CD4-positive, alpha-beta T cell treated with Interferon gamma for 1 hour (primary cell): ENCODE measurements at places on chromosomes 4 and X.

DNA sequence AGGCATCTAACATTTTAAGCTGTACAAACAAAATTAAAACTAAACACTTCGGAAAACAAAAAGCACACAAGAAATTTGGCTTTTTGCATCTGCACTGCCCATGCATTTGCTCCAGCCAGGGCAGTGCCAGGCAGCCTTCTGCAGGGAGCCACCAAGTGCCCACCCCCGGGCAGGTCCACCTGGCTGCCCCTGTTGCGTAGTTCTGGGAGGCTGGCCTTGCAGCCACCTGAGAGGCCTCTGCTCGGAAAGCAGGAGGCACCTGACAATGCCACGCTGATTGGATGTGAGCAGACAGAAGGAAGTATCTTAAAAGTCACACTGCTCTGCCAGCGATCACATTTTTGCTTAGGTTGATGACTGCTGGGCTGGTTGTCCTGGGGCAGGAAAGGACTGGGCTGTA, 3.5 kb downstream of the TMEM271 start:
- DNase-seq = no peak

GRCh38 chr4:65340382-65341109, 329.7 kb downstream of the EPHA5 start:
- no peak for DNase-seq

DNA sequence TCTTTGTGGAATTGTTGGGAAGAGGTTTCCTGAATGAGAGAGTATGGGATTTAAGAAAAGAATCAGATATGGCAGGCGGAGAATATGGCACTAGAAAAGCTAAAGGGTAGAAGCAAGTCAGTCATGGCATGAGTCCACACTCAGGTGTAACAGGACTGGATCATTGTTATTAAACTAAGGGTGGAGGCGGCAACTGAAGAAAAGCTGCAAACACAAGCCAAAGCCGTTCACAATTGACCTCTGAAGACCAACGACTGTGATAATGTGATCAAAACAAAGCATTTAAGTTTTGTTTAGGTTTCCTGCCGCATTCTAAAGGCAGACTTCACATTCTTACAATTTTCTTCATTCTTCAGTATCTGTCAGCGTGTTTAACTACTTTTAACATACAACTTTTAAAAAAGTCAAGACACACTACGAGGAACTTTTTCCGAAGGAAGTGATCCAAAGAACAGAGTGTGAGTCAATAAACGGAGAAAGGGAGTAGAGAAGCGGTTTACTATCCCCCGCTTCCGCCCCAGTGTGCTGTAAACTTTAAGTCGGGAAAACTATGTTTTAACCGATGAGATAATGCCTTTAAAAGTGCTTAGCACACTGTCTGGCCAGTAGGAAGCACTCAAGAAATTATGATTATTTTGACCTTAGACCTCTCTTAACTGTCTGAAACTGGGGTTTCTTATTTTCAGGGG, 909 bp upstream of the SLAIN2 start:
- DNase-seq = no peak

- DNase-seq = no peak
Observed at GRCh38 chr4:108646706-108647105, 3.7 kb upstream of the OSTC start.

DNA sequence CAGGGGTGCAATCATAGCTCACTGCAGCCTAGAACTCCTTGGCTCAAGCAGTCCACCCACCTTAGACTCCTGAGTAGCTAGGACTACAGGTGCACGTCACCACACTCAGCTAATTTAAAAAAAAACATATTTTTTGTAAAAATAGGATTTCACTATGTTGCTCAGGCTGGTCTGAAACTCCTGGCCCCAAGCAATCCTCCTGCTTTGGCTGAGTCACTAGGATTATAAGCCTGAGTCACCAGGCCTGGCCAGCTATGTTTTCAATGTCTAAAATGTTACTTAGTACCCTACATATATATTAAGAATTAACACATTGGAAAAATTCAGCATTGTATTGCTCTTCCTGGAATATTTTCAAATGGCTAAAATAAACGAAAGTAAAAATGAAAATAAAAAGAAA, 37.5 kb downstream of the PNPLA4 start:
- DNase-seq = no peak

DNA sequence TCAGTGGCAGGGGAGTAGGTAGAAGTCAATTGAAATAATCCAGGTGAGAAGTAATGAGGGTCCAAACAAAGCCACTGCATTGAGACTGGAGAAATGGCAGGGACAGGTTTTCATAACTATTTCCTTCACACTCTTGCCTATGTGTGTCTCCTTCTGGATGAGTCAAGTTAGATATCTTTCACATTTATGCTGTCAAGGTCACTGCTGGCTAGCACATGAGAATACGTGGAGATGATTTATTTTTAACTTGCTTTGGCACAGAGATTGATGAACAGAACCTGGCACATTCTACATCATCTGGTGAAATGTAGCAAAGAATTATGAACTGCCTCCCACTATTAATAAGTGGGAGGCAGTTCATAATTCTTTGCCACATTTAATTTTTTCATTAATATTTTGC, 66.7 kb upstream of the BOD1L1 start:
- DNase-seq = no peak

GRCh38 chr4:151563194-151563593, 154.2 kb downstream of the FHIP1A start:
- no peak for DNase-seq

DNA sequence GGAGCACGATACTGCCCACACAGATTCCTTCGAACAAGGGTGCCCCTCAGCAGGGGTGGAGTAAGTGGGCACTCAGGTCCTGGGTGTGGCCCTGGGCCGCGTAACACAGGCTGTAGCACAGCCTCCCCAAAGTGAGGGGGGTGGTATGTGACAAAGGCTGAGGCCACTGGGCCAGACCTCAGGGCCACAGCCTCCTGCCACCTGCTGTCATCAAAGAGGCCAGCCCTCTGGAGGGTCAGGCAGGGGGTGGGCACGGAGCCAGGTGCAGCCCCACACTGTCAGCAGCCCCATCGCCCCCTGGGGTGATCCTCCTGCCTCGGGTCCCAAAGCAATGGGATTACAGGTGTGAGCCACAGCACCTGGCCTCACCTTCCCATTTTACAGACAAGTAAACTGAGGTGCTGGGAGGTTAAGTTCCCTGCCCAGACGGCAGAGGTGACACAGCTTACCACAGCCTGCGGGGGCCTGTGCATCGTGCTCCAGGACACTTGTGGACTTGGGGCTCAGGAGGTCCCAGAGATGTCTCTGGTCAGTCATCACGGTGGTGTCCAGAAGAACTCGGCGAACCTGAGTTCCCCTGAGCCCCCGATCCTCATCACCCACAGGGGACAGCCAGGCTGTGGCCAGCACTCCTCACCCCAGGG, 27.5 kb upstream of the MXD4 start:
- DNase-seq = no peak

DNA sequence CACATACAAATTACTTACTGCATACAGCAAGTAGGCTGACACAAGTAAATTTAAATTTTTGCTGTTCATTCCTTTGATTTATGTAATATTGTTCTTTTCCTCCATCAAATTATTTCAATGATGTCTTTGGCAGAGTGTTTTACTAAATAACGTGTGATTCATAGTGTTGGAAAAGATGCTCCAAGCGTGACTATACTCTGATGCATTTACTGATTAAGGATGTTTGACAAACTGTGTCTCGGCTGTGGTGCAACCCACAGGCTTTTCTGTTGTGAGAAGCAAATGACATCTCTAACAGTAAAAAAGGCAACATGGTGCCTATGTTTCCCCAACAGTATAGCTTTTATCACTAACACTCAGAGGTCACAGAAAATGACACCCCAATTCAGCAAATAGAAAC, 540.9 kb downstream of the PPP4R3C start:
- DNase-seq = no peak

GRCh38 chr4:88291003-88291402, 6.6 kb upstream of the PPM1K start:
- DNase-seq = no peak

- DNase-seq = no peak
Observed at GRCh38 chrX:19904778-19905367, 17.5 kb upstream of the SH3KBP1 start.

GRCh38 chr4:7656244-7656800, 221.6 kb upstream of the PSAPL1 start:
- no peak for DNase-seq

- no peak for DNase-seq
Observed at GRCh38 chrX:113548308-113549015, 707.8 kb upstream of the AMOT start.

- DNase-seq = no peak
Observed at GRCh38 chr4:141891260-141892120, 255.1 kb downstream of the IL15 start.

GRCh38 chr4:118817178-118817930, 18.6 kb downstream of the SEC24D start:
- DNase-seq = no peak

DNA sequence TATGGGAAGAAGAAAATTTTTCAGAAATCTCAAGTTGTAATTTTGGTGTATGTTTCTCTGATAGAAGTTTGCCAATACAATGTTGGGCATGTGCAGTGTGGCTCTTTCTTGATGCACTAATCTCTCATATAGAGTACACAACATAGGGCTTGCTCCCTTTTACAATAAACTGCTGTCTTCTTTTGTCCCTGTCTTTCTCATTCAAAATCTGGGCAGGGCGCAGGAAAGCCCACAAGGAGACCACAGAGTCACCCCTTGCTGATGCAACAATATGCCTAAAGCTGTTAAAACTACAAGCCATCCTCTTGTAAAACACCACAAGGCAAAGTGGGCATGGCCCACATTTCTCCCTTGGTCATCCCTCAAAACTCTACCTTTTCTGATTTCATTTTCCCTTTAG, 63.4 kb upstream of the TBC1D9 start:
- DNase-seq = no peak

- DNase-seq = no peak
Observed at GRCh38 chr4:148986951-148987350, 544.7 kb upstream of the NR3C2 start.

- DNase-seq = no peak
Observed at GRCh38 chr4:135963009-135963408, 1569.3 kb downstream of the PCDH18 start.

DNA sequence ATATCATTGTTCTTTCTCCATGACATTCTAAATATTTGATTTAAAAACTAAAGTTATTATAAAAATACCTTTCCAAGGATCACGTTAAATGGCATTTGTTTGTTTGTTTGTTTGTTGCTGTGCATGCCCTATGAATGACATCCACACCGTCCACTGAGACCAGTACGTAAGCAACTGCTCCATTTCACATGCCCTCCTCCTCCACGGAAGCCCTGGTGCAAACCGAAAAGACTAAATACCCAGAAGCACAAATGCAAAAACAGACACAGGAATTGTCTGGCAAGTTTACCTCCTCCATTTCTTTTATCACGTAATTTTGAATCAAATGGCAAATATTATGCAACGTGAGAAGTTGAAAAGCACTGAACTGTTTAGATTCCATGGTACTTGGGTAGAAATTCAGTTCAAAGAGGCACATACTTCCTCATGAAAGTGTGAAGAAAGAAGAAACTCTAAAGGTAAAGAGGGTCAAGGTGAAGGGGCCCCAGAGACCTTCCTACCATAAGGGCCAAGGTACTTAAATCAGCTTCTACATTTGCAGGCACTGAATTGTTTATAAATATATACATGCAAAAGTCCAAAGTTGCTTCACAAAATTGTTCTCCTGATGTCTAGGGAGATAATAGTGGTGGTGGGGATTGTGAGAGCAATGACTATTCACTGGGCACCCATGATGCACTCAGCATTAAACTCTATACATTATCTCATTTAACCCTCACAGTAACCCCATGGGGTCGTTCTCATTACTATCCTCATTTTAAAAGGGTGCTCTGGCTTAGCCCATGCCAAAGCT, 23.4 kb downstream of the IRF2 start:
- DNase-seq = no peak

DNA sequence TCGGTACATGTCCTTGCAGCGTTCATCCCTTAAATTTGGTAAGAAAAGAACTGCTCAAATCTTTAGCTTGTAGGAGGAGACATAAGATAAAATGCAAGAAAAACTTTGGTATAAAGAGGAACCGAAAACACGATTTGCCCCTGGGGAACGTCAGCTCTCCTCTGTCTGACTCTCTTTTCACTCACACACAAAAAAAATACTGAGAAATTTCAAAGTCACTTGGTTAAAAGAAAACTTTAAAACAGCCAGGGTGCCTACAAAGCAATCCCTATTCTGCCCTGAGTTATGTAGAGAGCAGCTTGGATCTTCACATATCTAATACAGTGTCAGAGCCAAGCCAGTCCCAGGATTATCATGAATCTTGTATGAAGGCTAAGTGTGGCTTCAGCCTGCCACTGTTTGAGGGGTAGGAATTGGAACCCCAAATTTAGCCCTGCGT, 248.5 kb upstream of the CXXC4 start:
- DNase-seq = no peak

- DNase-seq = no peak
Observed at GRCh38 chrX:70504772-70505450, 60.3 kb downstream of the DLG3 start.

DNA sequence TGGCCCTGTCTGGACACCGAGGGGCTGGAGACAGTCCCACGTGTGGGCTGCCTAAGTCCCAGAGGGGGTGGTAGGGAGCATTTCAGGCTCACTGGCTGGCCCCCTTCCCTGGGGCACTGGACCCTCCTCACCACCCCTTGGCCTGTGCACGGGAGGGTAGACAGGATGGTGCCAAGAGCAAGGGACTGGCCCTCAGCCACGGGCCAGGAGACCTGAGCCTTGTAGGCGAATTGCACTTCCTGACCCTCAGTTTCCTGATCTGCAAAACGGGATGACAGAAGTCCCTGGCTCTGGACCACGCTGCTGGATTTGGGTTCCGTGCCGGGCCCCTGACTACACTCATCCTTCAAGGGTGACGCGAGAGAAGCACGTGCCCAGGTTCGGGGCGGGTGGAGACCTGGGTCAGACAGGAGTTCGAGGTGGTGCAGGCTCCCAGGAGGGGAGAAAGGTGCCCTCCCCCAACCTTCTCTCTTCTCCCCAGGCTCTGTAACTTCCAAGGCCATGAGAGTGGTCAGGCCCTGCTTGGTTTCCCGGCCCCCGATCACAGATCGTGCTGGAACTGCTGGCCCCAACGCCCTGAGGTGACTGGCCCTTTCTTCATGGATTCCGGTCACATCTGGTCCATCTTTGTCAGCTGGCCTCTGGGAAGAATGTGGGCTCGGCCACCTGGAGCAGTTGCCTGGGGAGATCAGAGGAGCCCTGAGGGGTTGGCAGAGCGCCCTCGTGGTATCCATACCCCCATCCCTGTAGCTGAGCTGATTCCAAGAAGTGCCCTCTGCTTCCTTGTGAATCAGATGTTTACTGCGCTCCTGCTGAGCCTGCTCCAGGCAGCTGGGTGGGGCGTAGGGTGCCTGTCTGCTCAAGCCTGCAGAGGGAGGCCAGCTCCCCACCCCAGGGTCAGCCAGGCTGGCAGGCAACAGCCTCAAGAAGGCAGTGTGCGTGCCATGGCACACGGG, 3.3 kb downstream of the SH3BP2 start:
- DNase-seq = no peak

- DNase-seq = no peak
Observed at GRCh38 chr4:29453303-29453820, 1266.8 kb upstream of the PCDH7 start.

- no peak for DNase-seq
Observed at GRCh38 chr4:71411981-71412380, 73.2 kb downstream of the SLC4A4 start.

GRCh38 chr4:15495621-15496020, 25.9 kb downstream of the CC2D2A start:
- DNase-seq = no peak
